ENCODE measurements at places on chromosomes 16 and 17.

DNA sequence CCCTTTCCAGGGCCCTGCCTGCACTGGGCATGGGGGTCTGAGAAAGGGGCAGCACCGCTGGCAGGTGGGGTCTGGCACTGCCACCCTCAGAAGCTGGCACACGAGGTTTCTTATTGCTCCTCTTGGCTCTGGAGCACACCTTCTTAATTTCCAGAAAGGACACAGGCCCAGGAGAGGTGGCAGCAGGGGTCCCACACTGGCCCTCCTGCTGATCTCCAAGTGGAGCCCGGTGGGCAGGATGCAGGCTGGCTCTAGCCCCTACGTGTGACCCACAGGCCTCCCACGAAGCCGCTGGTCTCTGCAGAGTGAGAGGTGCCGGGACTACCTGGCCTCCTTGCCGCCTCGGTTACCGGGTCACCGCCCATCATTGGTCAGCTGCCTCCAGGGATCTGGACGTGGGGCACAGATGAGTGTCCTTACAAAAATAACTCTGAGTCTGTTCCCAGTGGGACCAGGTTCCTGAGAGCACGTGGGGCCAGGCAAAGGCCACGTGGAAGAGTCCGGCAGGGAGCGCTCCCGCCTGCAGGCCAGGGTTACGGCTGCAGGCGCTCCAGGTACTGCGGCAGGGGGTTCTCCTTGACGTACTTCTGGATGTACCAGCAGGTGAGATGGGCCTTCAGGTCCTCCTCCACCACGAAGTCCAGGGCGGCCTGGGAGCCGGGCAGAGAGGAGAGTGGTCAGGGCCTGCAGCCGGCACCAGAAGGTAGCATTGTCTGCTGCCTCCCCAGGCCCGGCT lies 10.3 kb downstream of the NATD1 start:
- DNase-seq, result no peak

GRCh38 chr16:70529051-70529777 lies 5.6 kb downstream of the SF3B3 start:
- peak; percentile 73 for DNase-seq

- peak; percentile 6 for DNase-seq
These were observed 7.2 kb downstream of the PLCG2 start for GRCh38 chr16:81786321-81786720.

- DNase-seq, result no peak
These were observed 8.2 kb downstream of the NPTX1 start for GRCh38 chr17:80468242-80468641.

GRCh38 chr16:84045818-84046470 lies 3.3 kb upstream of the SLC38A8 start:
- no peak for DNase-seq

DNA sequence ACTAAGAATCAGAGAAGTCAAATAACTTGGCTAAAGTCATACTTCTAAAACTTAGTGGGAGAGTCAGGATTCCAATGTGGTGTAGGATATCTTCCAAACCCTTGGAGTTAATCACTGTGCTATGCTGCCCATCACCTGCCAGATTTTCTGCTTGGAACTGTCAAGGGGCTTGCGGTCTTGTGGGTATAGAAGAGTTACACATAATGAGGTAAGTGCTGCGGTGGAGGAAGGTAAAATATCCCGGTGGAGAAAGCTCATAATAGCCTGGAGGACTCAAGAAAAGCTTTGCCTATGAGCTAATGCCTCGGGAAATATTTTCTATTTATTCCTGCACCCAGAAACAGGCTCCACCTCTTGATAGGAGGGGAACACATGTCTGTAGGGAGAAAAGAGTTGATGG lies 195.6 kb downstream of the UTP18 start:
- no peak for DNase-seq

GRCh38 chr17:47225911-47226688 lies 17.0 kb downstream of the MYL4 start:
- peak; percentile 36 for DNase-seq

DNA sequence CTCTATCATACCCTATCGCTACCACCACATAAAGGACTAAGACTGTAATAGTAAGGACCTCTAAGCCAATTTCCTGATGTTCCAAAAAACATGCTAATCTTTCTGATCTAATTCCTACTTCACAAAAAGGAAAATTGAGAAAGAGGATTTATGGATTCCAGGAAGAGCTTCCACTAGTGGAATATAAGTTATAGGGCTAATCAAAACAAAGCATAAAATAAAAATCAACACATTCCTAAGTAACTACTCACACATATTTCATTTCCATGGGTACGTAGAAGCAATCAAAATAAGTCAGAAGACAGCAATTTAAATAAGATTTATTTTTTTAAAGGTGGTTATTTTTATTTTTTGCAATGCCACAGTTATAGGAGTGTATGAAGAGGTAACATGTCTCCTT lies 12.4 kb downstream of the CCDC43 start:
- DNase-seq, result peak; percentile 41

DNA sequence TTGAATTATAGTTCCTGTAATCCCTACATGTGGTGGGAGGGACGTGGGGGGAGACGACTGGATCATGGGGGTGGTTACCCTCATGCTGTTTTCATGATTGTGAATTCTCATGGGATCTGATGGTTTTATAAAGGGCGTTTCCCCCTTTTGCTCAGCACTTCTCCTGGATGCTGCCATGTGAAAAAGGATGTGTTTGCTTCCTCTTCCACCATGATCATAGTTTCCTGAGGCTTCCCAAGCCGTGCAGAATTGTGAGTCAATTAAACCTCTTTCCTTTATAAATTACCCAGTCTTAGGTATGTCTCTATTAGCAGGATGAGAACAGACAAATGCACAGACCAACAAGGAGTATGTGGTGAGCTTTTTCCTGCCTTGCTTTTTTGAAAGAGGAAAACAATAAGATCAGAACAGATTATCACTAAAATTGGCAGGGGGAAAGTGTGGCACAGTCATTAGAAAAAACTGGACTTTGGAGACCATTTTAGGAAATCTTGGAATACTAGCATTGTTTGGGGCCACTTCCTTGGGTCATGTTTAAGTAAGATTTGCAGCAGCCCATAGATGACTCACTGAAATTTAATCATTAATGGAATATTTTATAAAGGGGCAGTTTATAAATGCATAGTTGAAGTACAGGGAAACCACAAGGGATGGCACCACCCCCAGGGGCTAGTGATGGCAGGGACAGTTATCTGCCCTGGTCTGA lies 352.8 kb downstream of the CDH13 start:
- peak; percentile 61 for DNase-seq

DNA sequence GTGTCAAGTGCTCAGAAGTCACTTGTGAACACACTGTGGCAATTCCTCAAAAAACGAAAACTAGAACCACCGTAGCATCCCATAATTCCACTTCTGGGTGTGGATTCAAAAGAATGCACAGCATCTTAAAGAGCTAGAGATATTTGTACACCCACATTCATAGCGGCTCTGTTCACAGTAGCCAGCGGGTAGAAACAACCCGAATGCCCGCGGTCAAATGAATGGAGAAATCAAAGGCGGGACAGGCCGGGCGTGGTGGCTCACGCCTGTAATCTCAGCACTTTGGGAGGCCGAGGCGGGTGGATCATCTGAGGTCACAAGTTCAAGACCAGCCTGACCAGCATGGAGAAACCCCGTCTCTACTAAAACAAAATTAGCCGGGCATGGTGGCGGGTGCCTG lies 337.5 kb downstream of the SEC14L1 start:
- DNase-seq, result no peak

GRCh38 chr16:53581784-53582183 lies 78.8 kb upstream of the AKTIP start:
- no peak for DNase-seq

DNA sequence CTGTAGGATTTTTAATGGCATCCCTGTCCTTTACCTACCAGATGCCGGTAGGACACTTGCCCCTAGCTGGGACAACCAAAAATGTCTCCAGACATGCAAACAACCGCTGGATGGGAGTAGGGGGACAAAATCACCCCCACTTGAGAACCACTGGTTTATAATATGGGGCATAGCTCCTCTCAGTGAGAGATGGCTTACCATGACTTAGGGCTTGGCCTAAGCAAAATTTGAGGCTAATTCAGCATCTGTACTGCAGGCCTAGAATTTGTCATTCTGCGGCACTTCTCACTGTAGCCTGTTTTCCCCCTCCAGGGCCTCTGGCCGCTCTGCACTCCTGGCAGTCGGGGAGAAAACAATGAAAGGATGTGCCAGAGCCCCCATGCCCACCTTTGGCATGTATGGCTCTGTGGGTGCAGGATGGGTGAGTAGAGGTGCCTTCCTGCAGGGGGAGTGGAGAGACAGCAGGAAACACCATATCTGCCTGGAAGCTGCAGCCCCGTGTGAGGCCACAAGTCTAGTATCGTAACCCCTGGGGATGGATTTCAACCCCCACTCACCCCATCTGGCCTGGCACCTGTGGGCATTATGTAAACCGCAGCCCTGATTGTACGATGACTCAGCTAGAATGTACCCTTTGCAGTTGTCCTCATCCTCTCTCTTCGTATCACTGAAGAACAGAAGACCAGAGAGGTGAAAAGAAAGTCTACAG lies 268.1 kb downstream of the SOX9 start:
- no peak for DNase-seq

DNA sequence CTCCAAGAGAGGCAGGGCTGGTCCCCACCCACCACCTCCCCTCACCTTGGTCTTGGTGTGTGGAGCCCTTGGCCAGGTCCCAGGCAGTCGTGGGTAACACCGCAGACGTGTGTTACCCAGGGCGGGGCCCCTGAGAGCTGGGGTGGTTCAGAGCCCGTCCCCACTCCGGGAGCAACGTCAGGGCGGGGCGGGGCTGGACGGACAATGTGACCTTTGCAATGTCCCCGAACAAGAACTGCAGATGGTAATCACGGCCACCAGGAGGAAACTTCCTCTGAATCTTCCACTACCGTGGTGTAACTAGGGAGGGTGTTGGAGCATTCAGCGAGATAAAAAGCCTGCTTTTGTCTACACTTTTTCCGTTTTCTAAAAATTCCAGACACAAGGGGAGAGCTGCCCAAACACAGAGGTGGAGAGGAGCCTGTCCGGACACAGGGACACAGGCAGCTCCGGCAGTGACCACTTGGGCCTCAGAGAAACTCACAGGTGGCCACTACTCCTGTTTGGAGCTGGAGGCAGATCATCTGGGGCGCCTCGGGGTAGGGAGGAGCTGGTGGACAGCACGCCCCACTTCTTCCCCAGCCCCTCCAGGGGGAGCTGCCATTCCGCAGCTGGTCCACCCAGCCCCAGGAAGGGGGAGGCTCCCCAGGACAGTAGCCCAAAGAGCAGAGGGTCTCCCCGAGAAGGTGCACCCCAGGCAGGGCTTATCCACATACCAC lies 14.2 kb upstream of the SLC38A10 start:
- peak; percentile 56 for DNase-seq

DNA sequence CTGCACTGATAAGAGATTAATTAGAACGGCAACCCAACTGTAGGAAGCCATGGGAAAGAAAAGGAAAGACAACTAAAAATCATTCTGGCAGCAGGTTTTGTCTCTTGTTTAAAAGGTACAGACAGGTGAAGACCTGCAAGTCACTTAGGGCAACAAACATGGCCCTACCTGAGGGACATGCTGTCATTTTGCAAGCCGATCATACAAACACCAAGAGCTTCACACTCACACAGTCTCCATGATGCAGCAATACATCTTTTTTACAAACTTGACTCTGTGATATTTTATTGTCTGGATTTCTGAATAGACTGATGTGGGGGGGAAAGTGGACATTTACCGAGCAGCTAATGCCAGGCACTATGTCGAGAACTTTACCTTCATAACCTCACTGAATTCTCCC lies 101.8 kb downstream of the PARN start:
- DNase-seq, result no peak

- no peak for DNase-seq
These were observed 160.7 kb downstream of the IRX5 start for GRCh38 chr16:55091213-55091870.

GRCh38 chr16:57155702-57156350 lies 30.0 kb downstream of the PSME3IP1 start:
- no peak for DNase-seq

DNA sequence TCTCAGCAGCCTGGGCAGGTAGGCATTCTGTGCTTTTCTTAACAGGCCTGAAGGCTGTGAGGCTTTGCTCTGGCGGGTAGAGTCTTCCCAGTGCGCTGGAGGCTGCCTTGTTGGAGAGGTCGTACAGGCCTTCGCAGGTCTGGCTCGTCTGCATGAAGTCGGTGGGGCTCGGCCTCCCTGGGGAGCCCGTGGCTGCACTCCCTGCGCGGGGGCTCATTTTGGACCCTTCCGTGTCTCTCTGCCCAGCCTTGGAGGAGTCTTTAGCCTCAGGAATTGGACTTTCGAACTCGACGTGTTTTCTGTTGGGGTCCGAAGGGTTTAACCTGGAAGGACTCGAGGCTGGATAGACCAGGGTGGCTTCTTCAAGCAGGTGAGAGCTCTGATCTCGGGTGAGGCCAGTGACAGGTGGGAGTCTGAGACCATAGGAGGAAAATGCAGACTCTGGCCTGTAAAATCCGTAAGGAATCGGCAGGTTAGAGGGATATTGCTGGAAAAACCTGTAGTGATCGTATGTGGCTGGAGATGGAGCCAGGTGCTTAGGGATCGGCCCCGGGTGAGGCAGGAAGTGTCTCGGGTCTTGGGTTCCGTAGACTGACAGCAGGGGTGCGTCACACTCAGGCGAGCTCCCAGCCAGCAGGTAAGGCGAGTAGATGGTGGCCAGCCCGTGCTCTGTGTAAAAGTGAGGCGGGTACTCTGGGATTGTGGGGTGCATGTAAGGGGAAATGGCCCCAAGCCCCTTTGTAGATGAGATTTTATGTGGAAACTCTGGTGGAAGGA lies 8.6 kb downstream of the ZNF750 start:
- DNase-seq, result no peak

GRCh38 chr17:78805301-78805700 lies 23.2 kb upstream of the CYTH1 start:
- DNase-seq, result no peak

DNA sequence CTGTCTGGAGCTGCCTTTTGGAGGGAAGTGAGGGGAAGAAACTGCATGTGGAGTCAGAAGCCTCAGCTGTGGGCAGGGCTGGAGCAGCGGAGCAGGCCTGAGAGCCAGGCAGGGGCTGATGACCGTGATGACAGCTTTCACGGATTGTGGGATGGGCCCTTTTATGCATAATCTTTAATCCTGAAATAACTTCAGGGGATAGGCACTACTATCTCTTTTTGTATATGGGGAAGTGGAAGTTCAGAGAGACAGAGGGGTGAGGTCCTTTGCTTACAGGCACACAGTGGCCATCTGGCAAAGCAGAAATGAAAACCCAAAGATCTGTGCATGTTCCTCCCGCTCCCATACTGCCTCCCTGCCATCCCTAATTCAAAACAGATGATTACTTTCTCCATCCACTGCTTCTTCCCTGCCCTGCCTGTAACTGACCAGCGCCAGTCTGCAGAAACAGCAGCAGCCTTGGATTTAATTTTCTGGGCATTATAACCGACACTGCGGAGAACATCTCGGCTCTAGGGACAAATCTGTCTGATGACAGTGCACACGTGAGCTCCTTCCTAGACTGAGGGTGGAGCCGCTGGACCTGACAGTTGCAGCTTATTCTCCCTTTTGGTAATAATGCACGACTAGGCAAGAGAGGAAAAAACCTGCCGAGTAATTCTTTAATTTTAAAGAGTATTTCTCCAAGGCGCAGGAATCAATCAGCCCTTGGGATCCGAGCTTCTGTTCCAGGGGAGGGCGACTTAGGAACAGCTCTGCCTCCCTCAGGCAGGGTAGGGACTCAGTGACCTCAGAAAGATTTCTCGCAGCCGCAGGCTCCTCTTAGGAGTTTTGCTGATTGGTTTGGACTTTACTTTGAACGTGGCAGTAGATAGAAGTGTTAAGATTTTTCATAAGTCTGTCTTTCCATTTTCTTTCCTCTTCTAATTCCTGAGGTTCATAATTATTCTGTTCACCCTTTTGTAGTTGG lies 95.4 kb downstream of the UTP18 start:
- no peak for DNase-seq

Data from fibroblast of pulmonary artery (primary cell).